Heart left ventricle (tissue), 16 donors: ENCODE measurements at places on chromosomes 12 and 14. TPM values are rescaled to one million over a fixed set of nuclear protein-coding genes. Genes with fewer than 3 reads are reported as not detected.

DNA sequence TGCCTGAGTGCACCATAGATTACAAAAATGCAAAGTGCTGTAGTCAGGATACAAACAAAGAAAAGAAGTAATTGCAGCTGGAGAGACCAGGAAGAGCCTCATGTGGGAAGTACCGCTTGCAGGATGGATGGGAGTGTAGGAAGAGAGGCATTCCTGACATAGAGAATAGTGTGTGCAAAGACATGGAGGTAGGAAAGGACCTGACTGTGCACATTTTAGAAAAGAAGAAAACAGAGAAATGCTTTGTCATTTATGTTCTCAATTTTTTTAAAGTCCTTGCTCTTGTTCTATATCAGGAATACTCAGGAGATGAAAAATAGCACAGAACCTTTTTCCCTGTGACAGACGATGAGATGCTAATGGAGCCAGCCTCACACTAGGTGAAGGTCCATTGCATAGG is 358.7 kb upstream of the TMPO start:
- no peak for DNase-seq

Gene RNF212B
- total RNA-seq = not detected

Gene RIMBP2
- not detected for total RNA-seq

Gene ADAMTS20
- total RNA-seq = not detected

Gene LRRC10
- 7.4 TPM for total RNA-seq

Gene TSPAN8
- not detected for total RNA-seq

DNA sequence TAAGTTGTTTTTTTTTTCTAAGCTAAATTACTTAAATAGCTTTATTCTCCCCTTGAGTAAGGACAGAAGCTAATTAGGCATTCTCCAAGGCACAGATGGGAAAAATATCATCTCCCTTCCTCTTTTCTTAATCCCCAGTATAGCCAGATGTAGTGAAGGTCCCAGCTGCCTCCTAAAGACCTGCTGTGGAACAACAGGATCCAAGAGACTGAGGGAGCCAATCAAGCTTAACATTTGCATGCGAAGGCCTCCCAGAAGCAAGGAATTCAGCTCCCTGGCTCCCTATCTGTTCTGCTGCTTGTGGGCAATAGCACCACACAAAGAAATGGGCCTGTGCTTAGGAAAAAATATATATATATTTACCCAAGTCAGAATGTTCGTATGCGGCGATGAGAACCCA is 255.2 kb downstream of the SYT1 start:
- no peak for DNase-seq

GRCh38 chr14:95527387-95528002 is 7.4 kb upstream of the GLRX5 start:
- DNase-seq = no peak

DNA sequence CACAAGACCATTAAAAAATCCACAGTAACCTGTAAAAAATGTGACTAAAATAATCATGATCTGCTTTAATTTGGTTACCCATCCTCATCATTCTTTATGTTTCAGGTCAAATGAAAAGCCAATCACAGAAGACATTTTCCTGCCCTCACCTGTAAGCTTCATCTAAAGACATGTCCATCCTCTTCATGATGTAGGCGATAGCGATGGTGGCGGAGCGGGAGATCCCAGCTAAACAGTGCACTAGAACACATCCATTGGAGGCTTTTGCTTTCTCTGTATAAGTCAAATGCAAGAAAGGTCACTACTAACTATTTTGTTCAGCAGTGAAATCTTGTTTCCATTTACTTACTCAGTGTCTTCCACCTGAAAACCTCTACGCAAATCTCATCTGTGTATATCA is 82.6 kb downstream of the DUSP16 start:
- DNase-seq = no peak

DNA sequence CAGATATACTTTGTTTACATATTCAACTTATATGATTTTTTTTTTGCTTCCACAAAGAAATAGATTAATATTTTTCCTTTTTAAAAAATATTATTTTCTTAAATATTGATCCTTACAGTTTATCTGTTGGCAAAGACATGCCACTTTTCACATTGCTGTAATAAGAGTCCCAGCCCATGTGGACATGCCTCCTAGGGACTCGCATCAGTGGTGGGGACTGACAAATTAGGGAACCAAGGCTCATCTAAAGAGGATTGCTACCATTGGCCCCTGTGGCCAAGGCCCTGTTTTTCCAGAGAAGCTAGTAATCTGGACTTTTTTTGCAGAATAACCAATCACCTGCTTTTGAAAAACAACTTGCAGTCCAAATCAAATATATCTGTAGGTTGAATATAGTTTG is 27.8 kb upstream of the BMAL2 start:
- DNase-seq = no peak

DNA sequence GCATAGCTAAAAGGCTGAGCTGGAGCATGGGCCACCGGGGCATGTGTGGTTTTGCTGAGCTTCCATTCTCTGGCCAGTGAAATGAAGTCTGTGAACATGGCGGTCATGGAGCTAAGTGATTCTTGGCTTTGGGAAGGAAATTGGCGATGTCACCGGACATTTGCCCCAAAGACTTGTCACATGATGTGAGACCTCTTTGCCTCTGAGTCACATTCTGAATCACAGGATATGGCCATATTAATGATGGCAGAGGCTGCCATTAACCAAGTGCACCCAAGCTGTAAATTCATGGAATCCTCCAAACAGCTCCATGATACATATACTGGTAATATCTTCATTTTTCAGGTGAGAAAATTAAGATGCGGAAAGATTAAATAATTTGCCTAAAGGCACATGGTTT is 27.4 kb upstream of the BATF start:
- DNase-seq = no peak

Gene STON2
- total RNA-seq = 9.8 TPM

GRCh38 chr14:34436118-34436905 is 25.7 kb downstream of the SPTSSA start:
- no peak for DNase-seq

DNA sequence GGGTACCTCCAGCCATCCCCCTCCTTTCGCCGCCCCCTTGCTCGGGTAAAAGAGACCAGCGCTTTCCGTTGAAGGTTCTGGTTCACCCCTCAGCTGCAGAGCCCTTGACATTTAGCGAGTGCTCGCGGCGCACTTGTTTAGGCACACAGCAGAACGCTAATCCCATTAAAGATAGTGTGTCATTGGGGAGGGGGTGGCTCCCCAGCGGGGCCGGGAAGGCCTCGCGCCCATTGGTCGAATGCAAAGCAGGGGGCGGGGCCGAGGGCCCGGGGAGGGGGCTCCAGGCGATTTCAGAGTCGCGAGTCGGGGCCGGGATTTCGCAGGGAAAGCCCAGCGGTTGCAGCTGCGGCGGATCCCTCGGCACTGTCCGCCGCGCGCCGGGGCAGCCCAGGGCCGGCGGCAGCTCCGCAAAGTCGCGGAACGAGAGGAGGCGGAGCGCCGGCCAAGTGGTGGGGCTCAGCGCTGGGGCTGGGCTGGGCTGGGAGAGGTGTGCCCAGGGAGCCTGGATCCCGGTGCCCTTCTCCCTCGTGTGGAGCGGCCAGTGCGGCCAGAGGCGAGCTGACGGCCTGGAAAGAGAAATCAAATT is 122.9 kb downstream of the TSPAN9 start:
- peak; percentile 79 for DNase-seq
